ENCODE measurements at places on chromosomes 4 and X.

DNA sequence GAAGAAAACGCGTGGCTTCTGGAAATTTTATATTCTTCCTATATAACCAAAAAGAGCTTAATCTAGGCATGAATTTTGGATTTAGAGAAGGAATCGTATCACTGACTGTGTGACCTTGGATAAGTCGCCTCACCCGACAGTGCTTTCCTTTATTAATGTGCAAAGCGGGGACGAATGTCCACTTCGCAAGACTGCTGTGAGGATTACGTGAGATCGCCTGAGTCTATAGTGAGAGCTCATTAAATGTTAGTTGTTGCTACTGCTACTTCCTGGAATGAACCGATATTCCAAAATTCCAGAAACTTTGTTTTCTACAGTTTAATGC, 448 bp upstream of the TBC1D8B start:
- DNase-seq: no peak

GRCh38 chr4:107699466-107700206, 20.4 kb downstream of the PAPSS1 start:
- DNase-seq: no peak

DNA sequence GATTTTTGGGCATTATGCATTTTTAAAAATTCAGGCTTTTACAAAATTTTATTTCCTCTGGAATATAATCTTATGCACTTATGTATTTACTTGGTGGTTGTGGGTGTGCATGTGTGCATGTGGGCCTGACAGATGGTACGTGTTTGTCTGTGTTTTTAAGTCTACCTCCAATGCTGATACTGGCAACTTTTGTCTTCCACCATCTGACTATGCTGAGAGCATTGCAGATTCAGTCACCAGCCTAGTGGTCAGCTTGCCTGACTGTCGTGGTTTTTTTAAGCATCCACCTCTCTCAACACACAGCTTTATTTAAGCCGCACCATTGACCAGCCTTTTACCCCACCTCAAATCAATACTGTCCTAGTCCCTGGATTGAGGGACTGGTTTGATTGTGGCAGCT, 37.1 kb downstream of the FSTL5 start:
- peak; percentile 26 for DNase-seq

GRCh38 chr4:68987007-68987406, 35.4 kb upstream of the UGT2A3 start:
- DNase-seq: no peak

DNA sequence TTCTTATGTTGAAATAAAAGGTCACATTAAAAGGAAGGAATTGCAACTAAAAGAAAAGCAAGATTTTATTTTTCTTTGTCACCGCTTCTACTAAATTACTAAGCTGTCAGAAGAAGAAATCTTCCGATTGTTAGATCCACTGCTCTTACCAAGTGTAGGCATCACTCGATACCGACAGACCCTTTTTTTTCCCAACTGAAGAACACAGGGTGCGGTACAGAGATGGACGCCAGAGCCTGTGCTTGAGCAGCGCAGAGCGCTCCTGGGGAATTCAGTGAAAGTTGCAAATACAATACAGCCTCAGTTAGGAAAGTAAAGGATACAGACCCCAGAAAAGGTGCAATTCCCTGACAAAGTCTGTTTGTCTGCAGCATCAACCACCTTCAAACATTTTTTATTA, 94.9 kb upstream of the WDR17 start:
- DNase-seq: no peak

All from cerebellum (tissue), 4 donors.